ENCODE measurements at places on chromosomes 7 and 10.

GRCh38 chr10:71217266-71218045 lies 5.1 kb downstream of the UNC5B start:
- no peak for DNase-seq

- DNase-seq = no peak
These were observed 161.9 kb downstream of the DNAJB6 start for GRCh38 chr7:157498657-157499056.

- DNase-seq = no peak
These were observed 46.9 kb upstream of the KDM7A start for GRCh38 chr7:140223515-140224221.

DNA sequence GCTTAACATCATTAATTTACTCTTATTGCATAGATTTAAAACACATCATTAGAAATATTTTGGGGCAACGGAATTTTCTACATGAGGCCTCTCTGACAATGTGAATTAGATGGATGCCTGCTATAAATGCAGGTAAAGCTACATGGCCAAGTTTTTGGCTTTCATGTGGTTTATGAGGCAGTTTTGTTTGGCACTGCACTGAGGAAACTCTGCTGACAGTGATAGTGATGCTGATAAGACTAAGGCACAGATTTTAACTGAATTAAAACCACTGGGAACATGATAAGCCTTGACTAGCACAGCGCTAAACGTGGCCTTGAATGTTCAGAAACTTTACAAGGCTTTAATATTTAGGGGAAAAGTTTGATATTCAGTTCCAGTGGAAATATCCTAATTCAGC lies 114.3 kb upstream of the NOBOX start:
- DNase-seq = no peak

- DNase-seq = no peak
These were observed 152.4 kb downstream of the PRPF18 start for GRCh38 chr10:13739183-13739582.

DNA sequence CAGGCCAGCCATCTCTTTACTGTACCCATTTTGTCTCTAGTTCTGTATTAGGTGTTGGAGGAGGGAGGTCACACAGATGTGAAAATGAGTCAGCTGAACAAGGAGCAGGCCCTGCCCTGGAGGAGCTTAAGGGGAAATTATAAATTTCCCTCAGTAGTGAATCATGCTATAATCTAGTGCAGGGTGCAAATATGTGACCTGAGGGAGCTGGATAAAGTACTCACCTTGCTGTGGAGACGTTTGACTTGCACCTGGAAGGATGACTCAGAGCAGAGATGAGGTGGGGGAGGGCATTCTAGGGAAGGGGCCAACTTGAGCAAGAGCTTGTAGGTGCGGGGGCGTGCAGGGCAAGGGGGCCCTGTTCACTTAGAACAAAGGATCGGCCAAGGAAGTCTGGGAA lies 610.6 kb downstream of the SDK1 start:
- peak; percentile 40 for DNase-seq

DNA sequence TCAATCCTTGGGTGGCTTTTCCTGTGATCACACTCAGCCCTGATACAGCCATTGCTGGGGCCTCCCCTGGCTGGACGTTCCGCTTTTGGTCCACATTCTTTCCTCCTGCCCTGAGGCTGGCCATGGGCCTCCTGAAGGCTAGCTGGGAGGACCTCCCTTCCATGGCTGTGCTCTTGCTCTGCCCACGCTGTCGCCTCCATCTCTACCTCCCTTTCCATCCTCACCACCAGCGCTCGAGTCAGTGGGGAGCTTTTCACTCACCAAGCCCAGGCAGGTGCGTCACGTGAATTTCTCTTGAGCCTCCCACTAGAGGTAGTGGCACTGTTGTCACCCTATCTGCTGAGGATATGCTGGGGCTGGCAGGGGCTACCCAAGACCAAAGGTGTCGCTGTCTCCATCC lies 85.9 kb downstream of the BMS1 start:
- DNase-seq = no peak

- DNase-seq = peak; percentile 54
These were observed 61.7 kb upstream of the CCNY start for GRCh38 chr10:35274498-35275060.

DNA sequence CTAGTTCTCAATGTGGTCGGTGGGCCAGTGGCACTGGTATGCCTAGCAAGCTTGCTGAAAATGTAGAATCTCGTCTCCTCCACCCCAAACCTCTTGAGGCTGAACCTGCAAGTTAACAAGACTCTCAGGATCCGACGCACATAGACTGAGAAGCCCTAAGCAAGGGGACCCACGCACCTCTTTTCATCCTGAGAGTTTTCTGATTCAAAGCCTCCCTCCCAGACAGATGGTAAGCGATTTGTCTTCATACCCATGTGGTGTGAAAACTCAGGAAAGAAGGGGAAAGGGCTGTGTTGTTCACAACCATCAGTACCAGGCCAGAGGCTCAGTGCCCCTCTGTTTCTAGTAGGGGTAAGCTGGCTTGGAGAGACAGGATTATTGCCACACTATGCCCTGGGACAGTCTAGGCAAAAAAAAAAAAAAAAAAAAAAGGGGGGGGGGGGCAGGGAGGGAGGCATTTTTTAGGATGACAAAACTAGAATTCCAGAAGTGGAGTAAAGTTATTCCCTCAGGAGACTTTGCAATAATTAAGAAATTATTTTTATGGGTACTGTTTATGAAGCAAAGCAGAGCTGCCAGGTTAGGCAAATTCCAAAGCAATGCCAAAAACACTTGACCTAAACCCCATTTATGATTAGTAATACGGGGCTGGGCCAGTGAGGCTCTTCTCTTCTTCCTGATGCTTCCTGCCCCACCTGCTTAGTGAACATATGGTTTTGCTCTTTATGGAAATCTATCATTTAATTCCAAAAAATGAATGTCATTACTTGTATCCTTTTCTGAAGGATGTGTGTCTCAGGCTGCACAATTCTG lies 117.6 kb upstream of the PDLIM1 start:
- no peak for DNase-seq

DNA sequence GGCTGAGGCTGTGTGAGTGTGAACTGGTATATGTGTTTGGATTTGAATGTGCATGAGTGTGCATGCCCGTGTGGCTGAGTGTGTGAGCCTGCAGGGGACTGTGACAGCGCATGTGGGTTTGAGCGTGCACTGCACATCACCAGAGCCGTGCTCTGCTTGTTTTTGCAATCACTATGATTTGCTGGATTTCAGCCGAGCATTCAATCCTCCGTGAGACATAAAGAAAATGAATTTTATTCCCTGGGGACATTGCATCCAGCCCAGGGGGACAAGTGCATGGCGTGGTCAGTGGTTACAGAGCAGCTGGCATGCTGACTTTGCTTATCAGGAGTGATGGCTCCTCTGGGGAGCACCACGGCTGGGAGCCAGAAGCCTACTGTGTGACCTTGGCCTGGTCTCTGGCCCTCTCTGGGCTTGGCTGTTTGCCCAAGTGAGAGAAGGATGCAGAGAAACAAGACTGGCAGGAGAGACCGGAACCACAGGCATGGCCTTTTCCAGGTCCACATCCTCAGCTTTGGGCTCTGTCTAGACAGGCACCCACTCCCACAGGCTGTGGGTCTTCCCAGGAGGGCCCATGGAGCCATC lies 160.2 kb upstream of the UNC5B start:
- DNase-seq = no peak

DNA sequence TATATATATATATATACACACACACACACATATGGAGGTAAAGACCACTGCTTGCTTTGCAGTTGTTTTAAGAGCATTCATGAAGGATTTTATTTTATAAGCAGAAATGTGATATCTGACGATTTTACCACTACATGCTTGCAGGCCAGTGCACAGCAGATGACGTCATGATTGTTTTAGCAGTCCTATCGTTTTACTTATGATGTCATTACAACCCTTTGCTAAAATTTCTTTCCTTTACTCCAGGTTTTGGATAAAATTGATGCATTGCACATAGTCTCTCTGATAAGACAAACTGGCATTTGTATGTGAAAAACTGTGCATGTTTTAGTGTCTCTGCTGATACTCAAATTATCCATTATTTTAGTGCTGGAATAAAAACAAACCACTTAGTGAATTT lies 9.2 kb downstream of the EGFR start:
- DNase-seq = no peak

DNA sequence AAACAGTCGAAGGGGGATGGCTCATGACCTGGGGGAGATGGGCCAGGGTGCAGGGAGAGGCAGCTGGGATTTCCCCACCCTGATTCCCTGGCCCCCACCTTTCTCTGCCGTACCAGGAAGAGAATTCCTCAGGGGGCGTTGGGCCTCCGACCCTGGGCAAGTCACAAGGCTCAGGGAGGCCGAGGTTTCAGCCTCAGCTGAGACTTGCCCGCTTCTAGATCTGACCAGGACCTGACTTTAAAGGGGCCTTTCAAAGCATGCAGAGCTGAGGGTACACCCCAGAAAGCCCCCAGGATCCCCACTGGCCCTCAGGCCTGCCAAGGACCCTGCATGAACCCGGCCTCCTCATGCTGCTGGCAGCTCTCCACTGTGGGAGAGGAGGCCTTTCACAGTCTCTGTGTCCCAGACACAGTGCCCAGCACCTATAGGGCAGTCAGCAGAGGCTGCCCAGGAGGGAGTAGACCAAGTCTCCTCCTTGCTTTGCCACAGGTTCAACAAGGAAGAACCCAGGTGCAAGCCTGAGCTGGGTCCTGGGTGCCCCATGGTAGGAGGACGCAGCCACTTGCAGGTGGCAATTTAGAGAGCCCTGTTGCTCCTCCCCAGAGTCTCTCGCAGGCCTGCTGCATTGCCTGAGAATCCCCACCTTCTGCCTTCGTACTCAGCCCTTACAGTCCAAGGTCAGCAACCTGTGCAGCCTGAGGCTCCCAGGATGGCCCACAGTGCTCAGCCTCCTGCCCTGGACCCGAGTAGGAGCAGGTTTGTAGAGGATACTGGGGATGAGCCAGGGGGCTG lies 89.3 kb downstream of the CHST15 start:
- no peak for DNase-seq

- DNase-seq = no peak
These were observed 57.9 kb upstream of the BAMBI start for GRCh38 chr10:28619455-28619854.

- DNase-seq = no peak
These were observed 896.1 kb downstream of the CCSER2 start for GRCh38 chr10:85224366-85224940.

DNA sequence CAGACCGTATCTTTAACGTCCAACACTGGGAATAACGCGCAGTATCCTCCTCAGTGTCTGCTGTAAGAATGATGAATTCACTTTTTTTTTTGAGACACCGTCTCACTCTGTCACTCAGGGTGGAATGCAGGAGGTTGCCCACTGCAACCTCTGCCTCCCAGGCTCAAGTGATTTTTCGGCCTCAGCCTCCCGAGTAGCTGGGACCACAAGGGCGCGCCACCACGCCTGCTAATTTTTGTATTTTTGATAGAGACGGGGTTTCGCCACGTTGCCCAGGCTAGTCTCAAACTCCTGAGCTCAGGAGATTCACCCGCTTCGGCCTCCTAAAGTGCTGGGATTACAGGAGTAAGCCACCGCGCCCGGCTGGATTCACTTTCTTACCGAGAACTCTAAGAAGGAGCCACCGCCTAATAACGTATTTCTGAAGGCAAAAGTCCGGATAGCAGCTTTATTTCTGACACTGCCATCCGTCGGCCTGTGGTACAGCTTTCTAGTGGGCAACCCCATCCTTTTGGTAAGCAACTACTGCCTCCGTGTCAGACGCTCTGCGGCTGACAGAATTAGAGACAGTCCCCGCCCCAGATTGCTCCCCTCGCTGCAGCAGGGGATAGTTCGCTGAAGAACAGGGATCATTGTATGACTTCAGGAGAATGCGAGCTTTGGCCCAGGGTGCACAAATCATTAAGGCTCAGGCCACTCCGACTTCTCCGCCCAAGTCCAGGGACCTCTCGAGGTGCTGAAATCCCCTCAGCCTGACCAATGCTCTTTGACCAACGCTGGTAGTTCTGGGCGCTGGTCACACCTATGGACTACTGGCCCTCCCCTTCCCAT lies 662 bp downstream of the POLR3A start:
- DNase-seq = no peak
